Liver (tissue), 10 donors: ENCODE measurements at places on chromosomes 3 and 15. TPM values are rescaled to one million over a fixed set of nuclear protein-coding genes. Genes with fewer than 3 reads are reported as not detected.

DNA sequence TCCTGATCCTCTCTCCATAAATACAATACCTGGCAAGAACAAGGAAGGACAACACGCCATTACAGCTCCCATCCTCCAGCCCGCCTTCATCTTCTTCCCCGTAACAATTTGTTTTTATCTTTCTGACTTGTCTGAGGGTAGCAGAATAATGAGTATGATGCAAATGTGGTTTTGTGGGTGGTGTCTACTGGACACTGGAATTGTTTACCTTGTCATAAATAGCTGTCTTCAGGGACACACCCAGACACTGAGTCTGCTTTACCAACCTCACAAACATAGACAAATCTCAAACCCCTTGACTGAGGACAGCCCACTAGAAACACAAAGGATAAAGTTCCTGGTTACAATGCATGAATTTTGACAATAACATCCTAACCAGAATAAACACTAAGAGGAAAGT is 13.4 kb downstream of the WDR72 start:
- DNase-seq, result no peak

GRCh38 chr3:58332575-58333188 is at the start of gene PXK:
TSS of gene PXK (plus strand) at chr3:58332892. CDS start at chr3:58332989, 97 bp downstream.
- peak; percentile 83 for DNase-seq

GRCh38 chr15:63891768-63892133 is 58.0 kb upstream of the HERC1 start:
- no peak for DNase-seq

HYKK gene
- polyA plus RNA-seq, result 2.7 TPM

BFSP2 gene
- polyA plus RNA-seq, result not detected
